Sigmoid colon (tissue), 7 donors: ENCODE measurements at places on chromosomes 2 and 18. TPM values are rescaled to one million over a fixed set of nuclear protein-coding genes. Genes with fewer than 3 reads are reported as not detected.

DNA sequence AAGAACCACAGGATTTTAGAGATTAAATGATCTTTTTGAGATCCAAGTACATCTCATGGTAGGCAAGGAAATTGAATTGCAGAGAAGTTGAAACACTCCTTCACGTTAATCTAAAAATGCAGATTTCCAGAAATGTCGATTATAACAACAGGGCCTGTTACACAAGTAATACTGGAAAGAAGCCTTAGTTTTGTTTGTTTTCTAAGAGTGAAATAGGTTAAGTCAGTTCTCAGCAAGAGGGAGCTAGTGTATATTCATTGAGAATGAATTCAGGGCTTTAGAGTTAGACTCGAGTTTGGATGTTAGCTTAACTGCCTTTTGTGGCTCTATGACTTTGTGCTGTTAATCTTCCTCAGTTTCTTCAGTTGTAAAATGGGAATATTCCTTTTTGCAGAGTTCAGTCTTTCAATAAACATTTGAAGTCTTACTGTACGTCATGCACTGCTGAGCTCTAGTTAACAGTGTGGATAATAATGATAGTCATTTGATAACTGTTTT lies 926 bp downstream of the NDUFV2 start:
- no peak for DNase-seq

DNA sequence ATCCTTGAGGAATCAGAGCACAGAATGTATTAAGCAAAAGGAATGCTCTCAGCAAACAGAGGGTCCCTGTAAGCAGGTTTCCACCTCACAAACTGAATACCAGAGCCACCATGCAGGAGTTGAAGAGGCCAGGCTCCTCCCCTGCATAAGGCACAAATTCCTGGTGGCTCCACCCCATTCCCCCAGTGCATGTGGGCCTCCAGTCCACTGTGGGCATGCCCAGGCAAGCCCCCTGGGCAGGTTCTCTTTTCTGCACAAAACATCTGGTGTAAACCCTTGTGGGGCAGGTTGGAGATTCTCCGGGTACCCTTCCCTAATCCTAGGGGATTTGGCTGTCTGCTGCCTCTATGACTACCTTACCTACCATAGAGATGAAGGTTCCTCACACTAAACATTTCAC lies 166.5 kb downstream of the PTPRM start:
- no peak for DNase-seq

DNA sequence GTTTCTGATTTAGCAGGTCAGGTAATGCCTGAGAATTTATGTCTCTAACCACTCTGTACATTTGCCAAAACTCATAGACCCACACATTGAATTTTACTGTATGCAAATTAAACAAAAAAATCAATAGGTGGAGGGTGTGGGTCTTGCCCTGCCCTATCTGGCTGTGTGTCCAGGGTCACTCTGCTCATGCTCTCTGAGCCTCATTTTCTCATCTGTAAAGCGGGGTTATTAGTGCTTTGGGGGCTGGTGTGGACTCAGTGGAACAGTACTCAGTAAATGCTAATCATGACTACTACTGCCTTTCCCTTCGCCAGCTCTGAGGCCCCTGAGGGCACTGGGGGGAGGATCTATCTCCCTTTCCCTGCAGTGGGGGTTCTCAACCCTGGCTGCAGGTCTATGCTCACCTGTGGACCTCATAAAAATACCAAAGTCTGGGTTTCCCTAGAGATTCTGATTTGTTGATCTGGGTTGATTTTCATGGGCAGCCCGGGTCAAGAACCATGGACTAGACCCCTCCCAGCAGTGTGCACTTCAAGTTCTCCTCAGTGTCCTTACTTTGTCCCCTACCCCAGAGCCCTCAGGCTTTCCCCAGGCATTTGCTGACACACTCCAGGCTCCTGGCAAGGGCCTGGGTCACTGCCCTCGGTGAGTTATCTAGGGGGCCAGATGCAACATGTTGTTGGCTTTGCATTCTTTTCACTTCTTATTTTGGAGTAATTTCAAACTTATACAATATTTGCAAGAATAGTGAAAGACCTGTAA lies 27.5 kb downstream of the MTHFD2 start:
- no peak for DNase-seq

The DTNA gene
- 71.9 TPM for total RNA-seq

The ALK gene
- total RNA-seq, result 1.1 TPM

DNA sequence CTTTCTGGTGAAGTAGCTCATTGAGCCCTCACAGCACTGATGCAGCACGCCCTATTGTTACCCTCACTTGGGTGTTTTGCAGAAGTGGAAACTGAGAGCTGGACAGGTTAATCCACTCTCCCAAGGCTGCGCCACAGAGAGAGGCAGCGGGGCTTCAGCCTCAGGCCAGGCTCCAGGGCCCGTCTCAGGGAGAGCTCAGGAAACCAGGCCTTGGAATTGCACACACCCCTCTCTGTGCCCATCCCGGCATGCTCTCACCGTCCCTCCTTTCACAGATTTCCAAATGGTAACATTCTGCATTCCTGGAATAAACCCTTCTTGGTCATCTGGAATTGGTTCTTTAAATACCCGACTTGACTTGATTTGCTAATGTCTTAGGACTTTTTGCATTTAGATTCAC lies 51.5 kb downstream of the TWIST2 start:
- peak; percentile 48 for DNase-seq

- DNase-seq, result no peak
Observed at GRCh38 chr2:116585669-116586327, 1228.7 kb upstream of the DDX18 start.

The MAP3K19 gene
- total RNA-seq, result not detected

The ADAM23 gene
- total RNA-seq, result 2.9 TPM

GRCh38 chr2:109335631-109336176 lies 206.7 kb downstream of the SH3RF3 start:
- DNase-seq, result no peak

The AFTPH gene
- total RNA-seq, result 35.7 TPM

DNA sequence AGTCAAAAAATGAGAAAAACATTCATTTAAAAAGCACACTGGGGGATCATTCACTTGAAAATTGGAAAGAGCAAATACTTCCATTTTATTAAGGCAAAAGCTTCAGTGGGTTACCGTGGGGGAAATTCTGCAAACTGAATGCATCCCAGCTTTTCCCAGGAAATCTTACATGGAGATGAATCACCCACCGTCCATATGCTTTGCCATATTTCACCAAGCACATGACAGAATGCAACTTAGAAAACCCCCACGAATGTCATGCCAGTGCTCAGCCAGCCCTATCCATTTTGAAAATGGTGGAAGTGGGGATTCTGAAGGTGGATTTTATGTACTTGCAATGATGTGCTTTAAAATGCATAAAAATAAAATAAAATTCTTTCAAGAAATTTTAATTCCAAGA lies 485.5 kb upstream of the ID2 start:
- DNase-seq, result no peak

DNA sequence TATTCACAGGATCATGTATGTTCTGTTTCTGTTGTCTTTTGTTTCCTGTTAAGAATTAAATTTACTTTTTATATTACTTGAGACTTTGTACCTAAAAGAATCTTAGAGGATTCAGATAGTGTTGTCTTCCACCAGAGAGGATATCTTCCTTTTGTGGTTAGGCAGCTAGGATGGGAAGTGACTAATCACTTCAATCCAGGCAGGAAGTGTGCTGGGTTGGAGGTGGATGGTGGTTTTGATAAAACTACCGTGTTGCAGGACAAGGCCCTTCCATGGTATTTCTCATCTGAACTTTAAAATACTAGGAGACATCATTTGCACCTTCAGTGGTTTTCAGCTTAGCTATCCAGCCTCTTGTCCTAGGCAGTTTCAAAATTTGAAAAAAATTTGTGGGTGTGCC lies 728.6 kb upstream of the CDH2 start:
- no peak for DNase-seq

DNA sequence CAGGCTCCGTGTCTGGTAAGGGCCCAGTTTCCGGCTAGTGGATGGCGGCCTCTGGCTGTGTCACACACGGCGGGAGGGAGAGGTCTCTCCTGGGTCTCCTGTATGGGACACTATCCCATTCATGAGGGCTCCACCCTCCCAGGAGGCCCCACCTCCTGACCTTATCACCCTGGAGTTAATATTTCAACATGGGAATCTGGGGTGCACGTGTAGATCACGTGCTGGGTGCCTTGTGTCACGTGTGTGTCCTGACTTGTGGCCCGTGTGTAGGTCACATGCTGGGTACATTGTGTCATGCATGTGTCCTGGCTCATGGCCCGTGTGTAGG lies 9.9 kb downstream of the NEU4 start:
- peak; percentile 30 for DNase-seq

DNA sequence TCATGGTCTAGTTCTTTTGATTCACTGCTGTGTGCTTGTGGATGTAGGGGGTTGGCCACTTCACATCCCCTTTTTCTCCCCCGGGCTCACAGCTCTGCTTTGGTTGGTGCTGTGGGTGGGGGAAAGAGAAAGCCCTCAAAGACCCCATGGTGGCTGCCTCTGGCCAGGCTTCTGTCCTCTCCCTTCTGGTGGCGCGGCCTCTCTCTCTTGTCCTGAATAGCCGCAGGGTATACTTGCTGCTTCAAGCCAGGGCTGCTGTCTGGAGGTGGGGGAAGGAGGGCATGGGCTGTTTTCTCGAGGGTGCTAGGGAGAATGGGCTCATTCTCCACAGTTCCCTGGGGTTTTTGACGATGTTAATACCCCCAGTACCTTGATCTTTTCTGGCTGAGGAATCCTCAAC lies 53.9 kb downstream of the IL1R2 start:
- no peak for DNase-seq

GRCh38 chr2:50207881-50208280 lies 824.1 kb downstream of the NRXN1 start:
- DNase-seq, result no peak

The TMEM247 gene
- not detected for total RNA-seq

- DNase-seq, result no peak
Observed at GRCh38 chr2:113091231-113091896, 23.6 kb downstream of the IL1F10 start.

- DNase-seq, result no peak
Observed at GRCh38 chr2:64466478-64467085, 12.6 kb downstream of the LGALSL start.
